ENCODE measurements at places on chromosomes 16 and 17.

DNA sequence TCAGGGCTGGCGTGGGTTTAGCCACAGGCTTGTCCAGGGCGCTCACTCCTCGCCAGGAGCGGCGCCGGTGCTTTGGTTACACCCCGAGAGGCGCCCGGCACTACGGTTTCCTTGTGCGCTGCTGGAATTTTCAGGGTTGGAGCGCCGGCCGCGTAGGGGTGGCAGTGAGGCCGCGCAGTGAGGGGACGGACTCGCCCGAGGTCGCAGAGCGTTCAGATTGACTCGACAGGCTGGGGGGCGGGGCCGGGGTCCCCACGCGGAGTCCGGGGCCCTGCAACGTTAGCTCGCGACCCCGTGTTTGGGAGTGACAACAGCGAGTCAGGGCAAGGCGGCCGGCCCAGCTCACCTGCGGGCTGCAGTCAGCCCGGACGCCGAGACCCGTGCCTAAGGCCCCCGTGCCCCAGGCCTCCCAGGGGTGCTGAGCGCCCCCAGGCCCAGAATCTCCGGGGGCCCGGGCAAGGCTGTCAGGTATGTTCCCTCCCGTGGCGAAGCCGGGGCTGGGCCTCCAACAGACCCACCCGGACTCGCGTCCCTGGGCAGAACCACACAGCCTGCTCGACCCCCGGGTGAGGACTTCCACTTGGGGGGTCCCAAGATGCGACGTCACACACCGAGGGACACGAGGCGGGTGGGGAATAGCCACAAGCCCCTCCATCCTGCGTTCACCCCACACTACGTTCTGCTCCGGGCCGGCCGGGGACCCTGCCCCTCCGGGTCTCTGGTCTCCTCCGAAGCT lies 1.3 kb upstream of the ACTG1 start:
- DNase-seq = no peak

DNA sequence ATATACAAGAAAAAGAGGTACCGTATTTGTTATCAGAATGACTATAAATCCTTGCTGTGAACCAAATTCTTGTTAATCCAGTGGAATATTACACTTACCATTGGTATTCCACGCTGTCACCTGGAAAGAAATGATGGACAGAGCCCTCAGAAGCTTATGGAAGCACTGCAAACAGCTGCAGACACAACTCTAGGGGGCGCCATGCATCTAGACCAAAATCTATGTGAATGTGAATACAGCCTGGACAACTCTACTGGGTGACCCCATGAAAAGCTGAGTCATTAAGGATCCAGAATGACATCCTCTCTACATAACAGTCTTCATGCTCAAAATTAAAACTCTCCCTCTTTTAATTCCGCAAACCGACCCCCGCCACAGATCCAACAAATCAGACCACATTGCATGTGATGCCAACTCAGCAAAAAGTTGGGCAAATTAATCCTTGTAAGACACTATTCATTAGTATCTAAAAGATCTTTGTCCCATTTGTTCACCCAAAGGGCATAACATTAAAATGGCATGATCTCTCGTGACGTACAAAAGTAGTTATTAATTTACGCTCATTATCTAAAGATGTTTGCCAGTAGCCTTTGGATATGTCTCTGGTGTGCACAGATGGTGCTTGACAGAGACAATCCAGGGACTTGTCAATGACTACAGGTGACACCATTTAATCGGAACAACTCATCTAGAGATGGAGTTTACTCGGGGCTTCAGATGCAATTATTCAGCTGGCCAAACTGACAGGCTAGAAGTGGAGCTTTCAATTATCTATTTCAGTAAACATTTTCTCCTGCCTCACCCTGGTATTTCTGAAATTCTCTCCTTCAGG lies 552.7 kb upstream of the PSMD7 start:
- no peak for DNase-seq

DNA sequence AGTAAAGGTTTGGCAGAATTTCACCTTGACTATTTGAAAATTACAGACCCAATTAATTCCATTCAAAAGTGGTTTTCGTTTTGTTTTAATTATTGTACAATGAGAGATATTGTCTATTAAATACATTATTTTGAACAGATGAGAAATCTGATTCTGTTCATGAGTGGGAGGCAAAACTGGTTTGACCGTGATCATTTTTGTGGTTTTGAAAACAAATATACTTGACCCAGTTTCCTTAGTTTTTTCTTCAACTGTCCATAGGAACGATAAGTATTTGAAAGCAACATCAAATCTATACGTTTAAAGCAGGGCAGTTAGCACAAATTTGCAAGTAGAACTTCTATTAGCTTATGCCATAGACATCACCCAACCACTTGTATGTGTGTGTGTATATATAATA lies 72.6 kb downstream of the CDK12 start:
- DNase-seq = no peak

GRCh38 chr17:2892305-2892971 lies 96.2 kb downstream of the RAP1GAP2 start:
- DNase-seq = no peak

DNA sequence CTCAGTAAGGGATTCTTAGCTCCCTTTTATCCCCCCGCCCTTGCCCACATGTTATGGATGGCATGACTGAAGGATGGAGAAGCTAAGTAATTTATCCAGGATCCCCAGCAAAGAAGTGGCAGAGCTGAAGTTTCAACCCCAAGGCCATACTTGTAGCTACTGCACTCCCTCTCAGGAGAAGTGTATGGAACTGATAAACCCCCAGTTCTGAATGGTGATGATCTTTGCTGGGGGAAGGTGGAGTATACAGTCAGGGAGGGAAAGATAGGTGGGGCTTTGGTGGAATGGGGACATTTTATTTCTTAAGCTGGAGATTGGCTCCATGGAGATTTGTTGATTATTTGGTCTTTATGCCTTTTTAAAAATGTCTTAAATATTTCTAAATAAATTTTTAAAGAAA lies 58.3 kb downstream of the TNRC6C start:
- no peak for DNase-seq

DNA sequence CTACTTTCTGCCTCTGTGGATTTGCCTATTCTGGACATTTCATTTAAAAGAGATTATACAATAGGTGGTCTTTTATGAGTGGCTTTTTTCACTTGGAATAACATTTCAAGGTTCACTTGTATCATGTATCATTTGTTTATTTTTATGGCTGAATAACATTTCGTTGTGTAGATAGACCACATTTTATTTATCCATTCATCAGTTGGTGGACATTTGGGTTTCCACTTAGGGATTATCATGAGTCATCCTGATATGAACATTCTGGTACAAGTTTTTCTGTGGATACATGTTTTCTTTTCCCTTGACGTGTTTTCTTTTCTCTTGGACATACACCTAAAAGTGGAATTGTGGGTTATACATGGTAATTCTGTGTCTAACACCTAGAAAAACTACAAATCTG lies 25.3 kb downstream of the PRSS54 start:
- no peak for DNase-seq

- no peak for DNase-seq
These were observed 117.1 kb upstream of the AXIN2 start for GRCh38 chr17:65678546-65678945.

GRCh38 chr17:43517615-43518386 lies 28.3 kb downstream of the ETV4 start:
- no peak for DNase-seq

- DNase-seq = no peak
These were observed 21.2 kb downstream of the DNASE1 start for GRCh38 chr16:3675601-3676130.

DNA sequence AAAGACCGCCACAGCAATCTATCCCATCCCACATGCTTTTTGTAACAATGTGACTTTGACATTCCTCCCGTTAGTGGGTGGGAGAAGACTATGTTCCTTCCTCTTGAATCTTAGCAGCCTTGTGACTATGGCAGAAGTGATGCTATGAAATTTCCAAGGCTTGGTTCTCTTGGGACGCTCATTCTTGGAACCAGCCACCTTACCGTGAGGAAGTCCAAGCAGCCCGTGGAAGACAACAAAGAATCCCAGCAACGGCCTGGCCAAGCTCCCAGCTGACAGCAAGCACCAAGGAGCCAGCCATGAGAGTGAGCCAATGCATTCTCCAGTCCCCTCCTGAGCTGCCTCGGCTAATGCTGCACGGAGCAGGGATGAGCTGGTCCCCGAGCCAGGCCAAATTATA lies 62.3 kb downstream of the VPS53 start:
- no peak for DNase-seq

- DNase-seq = no peak
These were observed 29.1 kb upstream of the SHCBP1 start for GRCh38 chr16:46650254-46650623.

DNA sequence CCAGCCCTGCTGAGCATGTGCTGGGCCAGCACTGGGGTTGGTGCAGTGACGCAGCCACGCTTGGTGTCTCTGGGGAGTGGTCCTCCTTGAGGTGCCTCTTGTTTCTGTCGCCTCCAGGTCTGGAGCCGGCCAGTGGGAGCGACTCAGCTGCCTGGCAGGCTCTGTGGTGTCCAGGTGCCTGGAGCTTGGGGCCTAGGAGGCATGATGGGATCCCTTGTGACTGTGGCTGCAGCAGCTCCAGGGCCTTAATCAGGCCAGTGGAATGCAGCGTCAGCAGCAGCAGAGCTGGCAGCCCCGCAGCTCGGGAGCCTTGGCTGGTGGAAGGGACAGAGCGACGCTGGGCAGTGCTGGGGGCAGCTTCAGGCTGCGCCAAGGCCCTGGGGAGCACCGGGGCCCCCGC lies 74.7 kb upstream of the CIBAR2 start:
- no peak for DNase-seq

DNA sequence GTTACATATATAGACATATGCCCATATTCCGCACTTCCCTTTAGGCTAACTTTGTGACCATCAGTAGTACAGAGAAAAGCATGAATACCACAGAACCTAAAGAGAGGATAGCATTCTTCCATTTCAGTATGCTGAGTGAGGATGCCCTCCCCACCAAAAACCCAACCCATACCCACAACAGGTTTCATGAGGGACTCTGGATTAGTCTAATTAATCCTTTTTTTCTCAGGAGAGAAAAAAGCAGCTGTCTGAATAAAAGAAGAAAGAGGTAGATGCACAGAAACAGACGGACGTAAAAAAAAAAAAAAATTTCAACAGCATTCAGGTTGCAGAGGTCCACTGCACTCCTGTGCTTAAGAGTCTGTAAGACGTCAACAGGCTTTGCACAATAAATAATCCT lies 6.7 kb downstream of the MMD start:
- no peak for DNase-seq

- no peak for DNase-seq
These were observed 281.5 kb downstream of the SNX29 start for GRCh38 chr16:12257926-12258561.

GRCh38 chr16:69311533-69312387 lies 610 bp downstream of the VPS4A start:
- peak; percentile 38 for DNase-seq

GRCh38 chr17:73031472-73031871 lies 61.0 kb downstream of the SLC39A11 start:
- DNase-seq = no peak

GRCh38 chr17:67488161-67488560 lies 111.1 kb downstream of the PITPNC1 start:
- DNase-seq = no peak

- no peak for DNase-seq
These were observed 197.5 kb downstream of the RPTOR start for GRCh38 chr17:80742091-80742490.

DNA sequence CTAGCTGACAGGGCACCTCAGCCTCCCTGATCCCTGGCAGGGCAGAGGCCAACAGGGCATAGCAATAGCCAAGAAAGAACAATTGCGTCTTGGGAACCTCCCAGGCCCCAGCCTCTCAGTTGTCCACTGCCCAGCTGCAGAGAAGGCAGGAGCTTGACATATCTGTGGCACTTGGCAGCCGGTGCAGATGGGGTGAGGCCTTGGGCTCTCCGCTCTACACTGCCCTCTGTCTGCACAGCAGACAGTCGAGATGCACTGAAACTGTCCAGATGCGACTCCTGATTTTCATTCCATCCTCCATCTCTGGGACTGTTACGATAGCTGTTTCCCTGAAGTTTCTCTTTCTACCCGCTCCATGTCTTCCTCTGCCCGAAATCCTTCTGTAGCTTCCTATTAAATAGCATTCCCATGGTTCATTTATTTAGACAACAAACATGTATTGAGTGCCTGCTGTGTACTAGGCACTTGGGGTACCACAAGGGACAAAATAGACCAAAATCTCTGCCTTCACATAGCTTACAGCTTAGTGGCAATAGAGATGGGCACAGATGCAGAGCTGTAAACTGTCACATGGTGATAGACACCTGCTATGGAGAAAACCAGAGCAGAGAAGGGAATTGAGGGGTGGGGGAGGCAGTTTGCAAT lies 3.3 kb downstream of the POLR3E start:
- peak; percentile 34 for DNase-seq

- no peak for DNase-seq
These were observed 251.9 kb downstream of the SEC14L1 start for GRCh38 chr17:77392376-77393273.

DNA sequence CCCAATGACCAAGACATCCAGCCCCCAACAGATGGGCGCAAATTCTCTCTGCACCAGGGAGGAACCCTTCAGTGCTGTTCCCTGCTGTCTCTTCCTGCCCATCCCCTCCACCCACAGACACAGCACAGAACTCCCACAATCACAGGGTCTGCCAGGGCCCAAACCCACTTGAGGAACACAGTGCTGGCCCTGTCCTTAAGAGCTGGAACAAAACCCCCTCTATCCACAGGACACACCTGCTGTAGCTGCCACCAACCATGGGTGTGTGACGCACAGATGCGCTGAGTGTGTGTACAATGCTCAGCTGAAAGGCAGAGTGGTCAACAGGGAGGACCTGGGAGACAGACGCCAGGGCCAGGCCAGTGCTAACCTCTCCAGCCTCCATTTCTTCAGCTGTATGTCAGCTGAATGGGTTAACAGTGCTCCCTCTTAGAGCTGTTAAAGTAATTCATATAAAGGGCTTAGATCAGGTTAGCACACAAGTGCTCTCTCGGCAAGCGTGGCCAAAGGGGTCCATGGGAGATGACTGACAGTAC lies 62.1 kb downstream of the AMFR start:
- no peak for DNase-seq

GRCh38 chr16:79991969-79992368 lies 391.4 kb upstream of the MAF start:
- DNase-seq = no peak

GRCh38 chr16:15572329-15573001 lies 70.5 kb downstream of the MARF1 start:
- no peak for DNase-seq

- DNase-seq = no peak
These were observed 9.9 kb downstream of the FAM83G start for GRCh38 chr17:18994631-18995030.

GRCh38 chr16:17277981-17278381 lies 192.8 kb downstream of the XYLT1 start:
- DNase-seq = no peak

All from stimulated activated CD4-positive, alpha-beta T cell treated with anti-CD3 and anti-CD28 coated beads, Interleukin-12 subunit alpha, Interleukin-12 subunit beta, amount 100 ng/mL, for 4 hours (primary cell).